ENCODE measurements at places on chromosomes 4 and X.

- DNase-seq = no peak
Observed at GRCh38 chrX:12686331-12686730, 104.9 kb upstream of the PRPS2 start.

DNA sequence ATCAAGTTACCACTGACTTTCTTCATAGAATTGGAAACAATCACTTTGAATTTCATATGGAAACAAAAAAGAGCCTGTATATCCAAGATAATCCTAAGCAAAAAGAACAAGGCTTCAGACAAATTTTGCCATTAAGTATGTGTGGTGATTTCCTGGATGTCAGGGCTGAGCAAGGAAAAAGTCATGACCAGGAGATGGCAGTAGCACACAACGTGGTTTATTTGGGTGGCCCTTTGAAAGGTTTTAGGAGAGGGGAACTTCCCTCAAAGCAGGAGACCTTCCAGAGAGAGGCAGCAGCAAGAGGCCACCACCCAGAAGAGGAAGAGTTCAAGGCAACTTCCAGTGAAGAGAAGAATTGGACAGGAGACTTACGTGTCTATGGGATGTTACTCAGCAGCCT lies 18.1 kb upstream of the ZXDB start:
- no peak for DNase-seq

DNA sequence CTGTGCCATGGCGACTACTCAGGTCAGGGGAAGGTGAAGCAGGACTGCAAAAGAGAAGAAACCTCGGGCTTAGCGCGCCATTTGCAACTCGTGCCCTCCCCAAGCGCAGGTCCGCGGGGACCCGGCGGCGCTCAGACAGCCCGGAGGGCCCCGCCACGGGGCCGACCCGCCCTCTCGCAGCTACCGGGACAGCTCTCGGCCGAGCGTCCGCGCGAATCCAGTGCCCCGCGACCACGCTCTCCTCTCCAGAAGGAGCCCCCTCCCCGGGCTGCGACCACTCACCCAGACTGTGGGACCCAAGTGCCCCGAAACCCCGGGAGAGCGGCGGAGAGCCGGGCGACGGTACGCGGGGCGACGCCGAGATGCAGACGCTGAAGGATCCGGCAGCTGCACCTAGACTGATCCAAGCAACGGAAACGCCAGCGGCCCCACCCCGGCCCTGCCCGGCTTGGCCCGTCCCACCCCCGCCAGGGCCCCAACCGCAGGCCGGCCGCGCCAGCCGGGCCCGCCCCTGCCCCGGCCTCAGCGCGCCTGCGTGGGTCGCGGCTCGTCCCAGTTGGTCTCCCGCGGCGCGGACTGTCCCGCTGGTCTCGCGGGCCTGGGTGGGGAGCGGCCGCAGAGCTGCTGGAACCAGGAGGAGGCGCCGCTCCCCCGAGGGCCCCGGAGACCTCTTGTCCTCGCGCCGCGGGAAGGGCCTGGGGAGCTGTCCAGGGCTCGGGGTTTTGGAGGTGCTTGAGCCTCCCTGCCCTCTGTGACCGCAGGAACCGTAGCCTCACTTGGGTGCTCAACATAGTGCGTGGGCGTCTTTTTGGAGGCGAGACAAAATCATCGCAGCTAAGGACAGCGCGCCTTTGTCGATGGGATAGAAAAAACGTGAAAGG lies at the start of gene ANXA5:
Gene ANXA5, minus strand, starts transcription at position 400 of the 881 bp plus-strand sequence. Its CDS starts 391 bp downstream, at position 9.
- peak; percentile 85 for DNase-seq

DNA sequence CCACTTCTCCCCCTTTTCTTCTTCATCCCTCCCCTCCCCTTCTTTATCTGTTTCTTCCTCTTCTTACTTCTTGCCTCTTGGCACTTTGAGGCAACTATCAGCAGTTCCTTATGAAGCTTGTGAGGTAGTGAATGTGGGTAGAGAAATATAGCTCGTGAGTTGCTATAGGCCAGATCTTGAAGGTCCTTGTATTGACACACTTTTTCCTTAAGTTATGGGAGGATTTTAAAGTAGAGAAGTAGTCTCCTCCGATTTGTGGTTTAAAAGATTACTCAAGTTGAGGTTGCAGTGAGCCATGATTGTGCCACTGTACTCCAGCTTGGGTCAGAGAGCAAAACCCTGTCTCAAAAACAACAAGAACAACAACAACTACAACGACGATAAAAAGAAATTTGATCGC lies 3.4 kb upstream of the RRAGB start:
- DNase-seq = no peak

DNA sequence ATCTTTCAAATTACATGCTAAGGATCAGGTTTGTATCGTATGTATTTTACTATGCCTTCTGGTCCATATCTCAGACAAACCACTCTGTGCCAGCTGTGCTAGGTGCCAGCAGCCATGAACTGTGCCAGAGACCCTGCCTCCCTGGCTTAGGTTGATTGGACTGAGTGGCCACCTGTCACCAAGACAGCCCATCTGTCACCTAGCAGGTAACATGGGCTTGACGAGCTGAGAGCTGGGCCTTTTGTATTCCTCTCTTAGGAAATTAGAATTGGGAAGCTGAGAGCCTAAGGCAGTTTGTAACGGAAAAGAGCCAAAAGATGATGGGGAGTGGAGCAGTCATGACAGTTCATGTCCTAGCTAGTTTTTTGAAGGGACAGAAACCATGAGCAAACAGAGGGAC lies 42.5 kb downstream of the TMEM164 start:
- no peak for DNase-seq

- no peak for DNase-seq
Observed at GRCh38 chr4:24214796-24215195, 324.9 kb upstream of the PPARGC1A start.

DNA sequence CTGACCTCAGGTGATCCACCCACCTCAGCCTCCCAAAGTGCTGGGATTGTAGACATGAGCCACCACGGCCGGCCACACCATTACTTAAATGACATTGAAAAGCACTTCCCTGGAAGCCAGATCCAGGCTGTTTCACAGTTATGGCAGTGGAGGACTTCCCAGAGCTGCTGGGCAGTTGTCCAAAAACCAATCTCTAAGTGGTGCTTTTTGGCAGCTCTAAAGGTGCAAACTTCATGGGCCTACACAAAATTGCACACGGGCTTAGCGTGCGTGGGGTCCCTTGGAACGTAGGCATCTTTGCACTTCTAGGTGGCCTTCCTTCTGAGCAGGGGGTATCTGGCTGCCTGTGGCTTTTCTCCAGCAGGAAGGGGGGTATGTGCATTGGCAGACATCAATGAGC lies 172.3 kb downstream of the SHOX start:
- no peak for DNase-seq

DNA sequence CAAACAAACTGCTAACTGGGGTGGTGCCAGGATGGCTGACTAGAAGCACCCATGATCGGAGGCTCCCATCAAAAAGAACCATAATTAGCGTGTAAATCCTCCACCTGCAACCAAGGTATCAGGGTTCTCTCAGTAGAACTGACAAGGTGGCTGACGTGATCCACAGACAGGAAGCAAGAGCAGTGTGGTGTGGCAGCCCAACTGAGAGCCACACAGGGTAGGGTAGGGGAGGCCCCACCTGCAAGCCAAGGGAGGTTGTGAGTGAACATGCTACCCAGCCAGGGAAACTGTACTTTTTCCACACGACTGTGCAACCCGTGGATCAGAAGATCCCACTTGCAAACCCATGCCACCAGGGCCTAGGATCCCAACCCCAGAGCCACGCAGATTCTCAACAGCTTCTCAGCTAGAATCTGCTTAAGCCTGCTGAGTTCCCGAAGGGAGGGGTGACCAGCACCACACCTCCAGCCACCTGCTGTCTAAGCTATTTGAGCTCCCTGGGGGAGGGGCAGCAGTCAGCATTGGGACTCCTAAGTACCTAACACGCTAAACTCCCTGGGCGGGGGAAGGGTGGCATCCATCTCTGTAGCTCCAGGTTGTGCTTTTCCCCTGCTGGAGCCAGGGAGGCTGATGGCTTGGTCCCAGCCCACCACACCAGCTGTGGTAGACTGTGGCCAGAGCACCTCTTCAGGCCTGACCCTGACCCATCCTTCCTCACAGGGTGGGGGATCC lies 425.1 kb downstream of the GPM6A start:
- DNase-seq = no peak

GRCh38 chr4:91317434-91317833 lies 986.3 kb upstream of the GRID2 start:
- no peak for DNase-seq

GRCh38 chr4:106238820-106239420 lies 77.1 kb downstream of the TBCK start:
- no peak for DNase-seq

GRCh38 chr4:78971326-78971725 lies 32.1 kb upstream of the PAQR3 start:
- DNase-seq = peak; percentile 14

GRCh38 chr4:183014361-183015084 lies 84.5 kb upstream of the WWC2 start:
- DNase-seq = no peak

GRCh38 chrX:69996113-69996468 lies 53.6 kb downstream of the AWAT2 start:
- no peak for DNase-seq

DNA sequence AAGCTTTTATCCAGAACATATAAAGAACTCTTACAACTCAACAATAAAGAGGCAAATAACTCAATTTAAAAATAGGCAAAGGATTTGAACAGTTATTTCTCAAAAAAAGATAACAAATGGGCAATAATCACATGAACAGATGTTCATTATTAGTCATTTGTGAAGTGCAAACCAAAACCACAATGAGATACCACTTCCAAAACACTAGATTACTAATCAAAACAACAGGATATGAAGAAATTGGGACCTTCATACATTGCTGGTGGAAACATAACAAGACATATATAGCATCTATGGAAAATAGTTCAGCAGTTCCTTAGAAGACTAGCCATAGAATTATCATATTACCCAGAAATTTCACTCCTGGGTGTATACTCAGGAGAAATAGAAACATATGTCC lies 224.6 kb downstream of the FBXO8 start:
- DNase-seq = no peak

Measured in Ammon's horn (tissue), 1 donor.